Pons (tissue), 1 donor: ENCODE measurements at places on chromosomes 2 and 18.

GRCh38 chr18:32427084-32427900 lies 43.4 kb downstream of the GAREM1 start:
- no peak for DNase-seq

DNA sequence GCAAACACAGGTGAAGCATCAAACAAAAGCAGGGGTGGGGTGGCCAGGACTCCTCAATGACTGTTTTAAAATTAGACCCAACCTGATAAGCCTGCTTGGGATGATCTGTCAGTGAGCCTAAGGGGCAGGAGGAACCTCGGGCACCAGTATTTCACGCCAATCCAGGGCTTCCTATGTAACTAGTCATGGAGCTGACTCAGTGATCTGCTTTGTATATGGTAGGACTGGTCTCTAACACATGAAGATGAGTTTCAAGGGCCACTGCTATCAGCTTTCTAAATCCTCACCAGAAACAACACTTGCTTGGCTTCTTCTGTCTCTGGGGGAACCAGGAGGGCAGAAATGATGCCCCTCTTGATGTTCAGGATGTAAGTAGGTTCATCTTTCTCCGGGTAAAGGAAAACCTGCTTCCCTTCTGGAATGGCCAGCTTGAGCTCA lies 6.2 kb downstream of the APOB start:
- DNase-seq: no peak

DNA sequence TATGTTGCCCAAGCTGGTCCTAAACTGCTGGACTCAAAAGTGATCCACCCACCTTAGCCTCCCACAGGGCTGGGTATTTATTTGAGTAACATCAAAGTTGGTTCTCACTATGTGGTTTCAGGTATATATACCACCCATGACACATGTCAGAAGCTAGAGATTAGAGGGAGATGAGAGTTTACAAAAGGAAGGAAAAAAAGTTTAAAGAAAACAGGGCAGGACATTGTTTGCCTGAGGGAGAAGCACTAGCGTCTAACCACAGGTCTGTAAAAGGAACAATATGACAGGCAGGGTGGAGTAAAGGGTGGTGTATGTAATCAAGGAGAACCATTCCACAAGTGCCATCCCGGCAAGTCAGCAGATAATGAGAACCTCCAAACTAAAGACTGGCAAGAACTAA lies 8.5 kb downstream of the CEP76 start:
- DNase-seq: no peak

- DNase-seq: no peak
Measured at GRCh38 chr2:217593732-217594131, 409.1 kb downstream of the TNS1 start.

GRCh38 chr2:199861132-199861774 lies 10.3 kb upstream of the FTCDNL1 start:
- DNase-seq: peak; percentile 71

DNA sequence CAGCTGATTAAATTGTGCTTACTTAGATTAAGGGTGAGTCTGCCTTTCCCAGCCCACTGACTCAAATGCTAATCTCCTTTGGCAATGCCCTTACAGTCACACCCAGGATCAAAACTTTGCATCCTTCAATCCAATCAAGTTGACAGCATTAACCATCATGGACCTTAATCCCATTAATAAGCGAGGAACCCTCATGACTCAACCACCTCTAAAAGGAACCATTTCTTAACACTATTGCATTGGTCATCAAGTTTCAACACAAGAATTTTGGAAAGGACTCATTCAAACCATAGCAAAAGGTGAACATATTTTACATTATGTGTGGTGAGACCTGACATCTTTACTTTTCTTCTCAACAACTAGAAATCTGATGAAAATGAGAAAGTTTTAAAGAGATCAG lies 187.0 kb downstream of the OSR1 start:
- DNase-seq: no peak

DNA sequence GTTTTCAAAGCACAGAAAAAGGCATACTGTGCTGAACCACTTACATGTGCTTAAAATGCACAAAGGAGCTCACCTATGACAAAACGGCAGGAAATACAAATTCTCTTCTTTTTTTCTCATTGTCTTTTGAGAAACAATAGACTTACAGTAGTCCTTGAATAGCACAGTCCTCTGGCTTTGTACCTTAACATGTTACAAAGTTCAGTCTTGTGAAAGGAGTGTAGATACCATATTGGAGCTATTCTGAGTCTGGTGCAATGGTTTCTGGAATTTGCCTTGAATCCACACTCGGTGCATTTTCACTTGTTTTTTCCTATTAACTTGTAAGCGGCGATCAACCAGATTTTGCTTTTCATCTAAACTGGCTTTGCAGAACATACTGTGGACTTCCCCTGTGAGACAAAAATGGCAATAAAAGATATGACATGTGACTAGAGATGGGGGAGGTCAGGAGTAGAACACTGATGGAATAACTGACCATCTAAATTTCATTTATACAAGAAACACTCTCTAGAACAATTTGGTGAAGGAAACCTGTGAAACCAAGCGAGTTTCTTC lies 109.7 kb downstream of the METTL8 start:
- no peak for DNase-seq

- no peak for DNase-seq
Measured at GRCh38 chr2:151816843-151817242, 11.4 kb downstream of the ARL5A start.

GRCh38 chr2:126752876-126753275 lies 96.9 kb downstream of the GYPC start:
- no peak for DNase-seq

DNA sequence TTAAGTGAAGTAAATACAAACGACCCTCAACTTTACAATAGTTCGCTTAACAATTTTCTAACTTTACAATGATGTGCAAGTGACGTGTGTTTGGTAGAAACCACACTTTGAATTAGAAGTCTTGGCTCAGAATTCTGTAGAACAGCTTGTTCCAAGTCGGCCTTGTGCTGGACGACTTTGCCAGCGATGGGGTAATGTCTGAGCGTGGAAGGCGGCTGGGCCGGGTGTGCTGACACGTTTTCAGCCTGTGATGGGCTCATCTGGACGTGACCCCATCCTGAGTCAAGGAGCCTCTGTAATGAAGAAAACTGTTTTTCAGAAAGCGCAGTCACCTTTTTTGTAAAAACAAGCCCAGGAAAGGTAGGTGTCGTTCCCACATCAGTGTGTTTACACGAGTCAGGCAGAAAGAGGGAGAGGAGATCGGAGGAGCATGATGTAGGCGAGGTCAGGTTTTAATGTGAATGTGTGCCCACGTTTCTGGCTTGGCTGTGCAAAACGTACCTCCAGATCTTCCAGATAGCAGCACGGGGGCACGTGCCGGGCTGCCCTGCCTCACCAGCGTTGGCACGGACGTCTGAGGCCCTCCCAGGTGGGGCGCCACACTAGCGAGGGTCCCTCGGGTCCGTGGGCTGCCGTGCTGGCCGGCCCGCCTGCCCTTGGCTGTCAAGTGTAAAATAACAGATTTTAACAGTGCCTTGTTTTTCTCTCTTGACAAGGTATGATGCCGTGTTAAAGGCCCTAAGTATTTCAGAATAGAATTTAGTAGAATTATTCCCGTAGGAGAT lies 54.6 kb downstream of the CTDP1 start:
- no peak for DNase-seq

GRCh38 chr2:204691911-204692510 lies 146.7 kb downstream of the PARD3B start:
- peak; percentile 78 for DNase-seq

- no peak for DNase-seq
Measured at GRCh38 chr2:189024901-189025618, 50.9 kb downstream of the COL3A1 start.

DNA sequence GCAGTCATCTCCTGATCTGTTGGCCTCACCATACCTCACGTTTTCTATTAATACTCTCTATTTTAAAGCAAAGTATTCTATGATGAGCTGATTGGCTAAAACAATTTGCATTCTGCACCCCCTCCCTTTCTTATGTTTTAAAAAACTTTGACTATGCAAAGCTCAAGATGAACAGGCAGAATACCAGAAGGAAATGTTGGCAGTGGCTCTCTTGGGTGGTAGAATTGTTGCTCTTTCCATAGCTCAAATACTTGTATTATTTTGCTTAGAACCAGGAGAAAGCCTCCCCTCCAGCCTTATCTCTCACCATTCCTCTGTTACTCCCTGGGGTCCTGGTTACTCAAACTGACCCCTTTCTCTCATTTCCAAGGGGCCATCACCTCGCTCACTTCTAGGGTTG lies 14.4 kb downstream of the GPR45 start:
- no peak for DNase-seq

- DNase-seq: no peak
Measured at GRCh38 chr2:226782092-226782713, 17.4 kb downstream of the IRS1 start.

GRCh38 chr2:12288048-12288447 lies 428.7 kb upstream of the TRIB2 start:
- DNase-seq: no peak

GRCh38 chr2:135078417-135078816 lies 26.3 kb downstream of the RAB3GAP1 start:
- DNase-seq: no peak

GRCh38 chr2:192535956-192536921 lies 341.5 kb upstream of the TMEFF2 start:
- no peak for DNase-seq

- DNase-seq: no peak
Measured at GRCh38 chr2:186328838-186329237, 157.2 kb upstream of the ZC3H15 start.

- DNase-seq: no peak
Measured at GRCh38 chr2:159617100-159617499, 752 bp upstream of the BAZ2B start.

GRCh38 chr2:103879101-103879500 lies 974.8 kb upstream of the POU3F3 start:
- no peak for DNase-seq

- no peak for DNase-seq
Measured at GRCh38 chr2:233901884-233902283, 15.3 kb upstream of the TRPM8 start.

- DNase-seq: no peak
Measured at GRCh38 chr2:52918551-52918950, 849.1 kb upstream of the CHAC2 start.

GRCh38 chr2:154908327-154908726 lies 209.8 kb downstream of the KCNJ3 start:
- DNase-seq: no peak

DNA sequence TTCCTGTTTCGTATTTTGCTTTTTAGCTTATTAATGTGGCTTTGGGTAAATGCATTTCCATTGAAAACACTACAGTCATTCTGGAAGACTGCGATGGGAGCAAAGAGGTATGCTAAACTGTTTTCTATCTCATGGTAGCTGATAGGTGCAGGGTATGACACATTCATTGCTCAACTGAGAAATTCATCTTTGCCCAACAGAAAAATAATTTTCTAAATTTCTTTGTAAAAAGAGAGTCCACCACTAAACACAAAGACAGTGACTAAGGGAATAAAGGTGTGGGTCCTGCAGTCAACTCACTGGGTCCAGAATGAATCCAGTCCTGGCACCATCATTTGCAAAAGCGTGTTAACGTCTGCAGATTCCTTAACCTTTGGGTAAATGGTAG lies 19.9 kb downstream of the ERMN start:
- no peak for DNase-seq

GRCh38 chr2:8558096-8558495 lies 123.8 kb upstream of the ID2 start:
- no peak for DNase-seq

DNA sequence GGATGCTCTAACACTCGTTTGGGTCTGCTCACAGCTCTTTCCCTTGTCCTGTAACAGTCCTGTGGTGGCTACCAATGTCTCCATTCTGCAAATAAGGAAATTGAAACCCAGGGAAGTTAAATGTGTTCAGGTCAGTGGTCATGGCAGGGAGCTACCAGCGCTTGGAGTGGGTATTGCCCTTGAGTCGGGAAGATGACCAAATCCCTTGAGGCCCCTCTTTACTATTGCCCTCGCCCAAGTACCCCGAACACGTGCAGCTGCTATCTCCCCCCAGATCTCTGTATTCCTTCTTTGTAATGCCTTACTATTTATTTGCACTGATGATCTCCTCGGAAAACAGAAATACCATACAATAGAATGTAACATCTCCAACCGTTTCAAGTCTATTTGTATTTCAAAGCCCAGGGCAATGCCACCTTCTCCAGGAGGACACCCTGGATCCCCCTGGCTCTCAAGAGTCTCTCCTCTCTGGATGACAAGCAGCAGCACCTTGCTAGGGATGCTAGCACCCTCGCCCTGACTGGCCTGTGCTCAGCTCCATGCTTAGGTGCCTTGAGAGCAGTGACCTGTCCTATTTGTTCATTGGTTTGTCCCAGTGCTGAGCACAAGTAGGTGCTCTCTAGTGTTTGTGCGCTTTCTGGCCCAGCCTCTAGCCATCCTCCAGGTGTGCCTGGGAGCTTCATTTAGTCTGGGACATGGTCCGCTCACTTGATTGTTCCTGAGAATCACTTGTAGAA lies 15.1 kb downstream of the DYSF start:
- no peak for DNase-seq

DNA sequence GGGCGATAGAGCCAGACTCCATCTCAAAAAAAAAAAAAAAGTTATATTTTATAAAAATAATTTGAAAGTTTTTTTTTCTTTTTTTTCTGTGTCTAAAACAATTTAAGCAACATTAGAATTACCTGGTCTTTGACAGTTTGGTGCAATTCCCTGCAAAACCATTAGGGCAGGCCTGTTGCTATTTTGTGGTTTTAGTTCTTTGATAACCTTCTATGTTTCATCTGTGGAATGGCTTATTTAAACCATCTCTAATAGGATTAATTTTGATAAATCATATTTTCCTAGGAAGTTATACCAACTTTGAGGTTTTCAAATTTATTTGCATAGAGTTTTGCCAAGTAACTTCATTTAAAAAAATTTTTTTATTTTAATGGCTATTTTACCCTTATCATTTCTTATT lies 141.2 kb upstream of the TWIST2 start:
- no peak for DNase-seq

GRCh38 chr2:238930216-238930615 lies 82.3 kb downstream of the TWIST2 start:
- DNase-seq: no peak

DNA sequence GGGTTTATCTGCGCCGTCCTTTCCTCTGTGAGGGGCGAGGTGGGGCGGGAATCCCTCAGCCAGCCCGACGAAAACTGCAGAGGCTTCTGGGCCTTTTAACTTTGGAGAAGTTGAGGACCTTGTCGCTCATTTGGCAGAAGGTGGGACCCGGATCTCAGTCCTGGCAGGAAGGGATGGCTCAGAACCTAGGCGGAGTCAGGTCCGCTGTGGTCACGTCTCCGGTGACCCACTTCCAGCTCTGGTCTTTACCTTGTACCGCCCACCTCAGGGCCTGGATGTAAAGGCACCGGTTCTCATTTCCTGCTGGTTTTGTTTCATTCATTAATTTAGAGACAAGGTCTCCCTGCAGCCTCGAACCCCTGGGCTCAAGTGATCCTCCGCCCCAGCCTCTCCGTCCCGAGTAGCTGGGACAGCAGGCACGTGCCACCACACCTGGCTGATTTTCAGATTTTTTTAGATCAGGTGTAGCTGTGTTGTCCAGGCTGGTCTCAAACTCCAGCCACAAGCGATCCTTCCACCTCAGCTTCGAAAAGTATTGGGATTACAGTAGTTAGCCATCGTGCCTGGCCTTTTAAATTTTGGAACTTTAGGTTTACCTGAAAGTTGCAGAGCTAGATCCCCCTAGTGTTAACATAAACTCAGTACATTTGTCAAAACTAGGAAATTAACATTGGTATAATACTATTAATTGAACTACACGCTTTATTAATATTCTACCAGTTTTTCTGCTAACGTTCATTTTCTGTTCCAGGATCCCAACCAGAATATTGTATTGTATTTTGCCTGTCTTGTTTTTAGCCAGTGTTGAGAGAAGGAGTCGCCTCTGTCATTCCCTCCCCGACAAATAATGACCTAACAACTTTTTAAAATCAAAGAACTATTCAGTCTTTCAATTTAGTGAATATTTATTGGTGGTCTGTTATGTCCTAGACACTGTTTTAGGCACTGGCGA lies 852 bp downstream of the POLI start:
- DNase-seq: peak; percentile 28
